Activated T-cell treated with anti-CD3 and anti-CD28 coated beads for 48 hours (primary cell): ENCODE measurements at places on chromosomes 11 and 22.

DNA sequence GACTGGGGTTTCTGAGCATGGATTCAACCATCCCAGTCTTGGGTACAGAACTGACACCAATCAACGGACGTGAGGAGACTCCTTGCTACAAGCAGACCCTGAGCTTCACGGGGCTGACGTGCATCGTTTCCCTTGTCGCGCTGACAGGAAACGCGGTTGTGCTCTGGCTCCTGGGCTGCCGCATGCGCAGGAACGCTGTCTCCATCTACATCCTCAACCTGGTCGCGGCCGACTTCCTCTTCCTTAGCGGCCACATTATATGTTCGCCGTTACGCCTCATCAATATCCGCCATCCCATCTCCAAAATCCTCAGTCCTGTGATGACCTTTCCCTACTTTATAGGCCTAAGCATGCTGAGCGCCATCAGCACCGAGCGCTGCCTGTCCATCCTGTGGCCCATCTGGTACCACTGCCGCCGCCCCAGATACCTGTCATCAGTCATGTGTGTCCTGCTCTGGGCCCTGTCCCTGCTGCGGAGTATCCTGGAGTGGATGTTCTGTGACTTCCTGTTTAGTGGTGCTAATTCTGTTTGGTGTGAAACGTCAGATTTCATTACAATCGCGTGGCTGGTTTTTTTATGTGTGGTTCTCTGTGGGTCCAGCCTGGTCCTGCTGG is 4.9 kb downstream of the MRGPRX3 start:
- DNase-seq: no peak

DNA sequence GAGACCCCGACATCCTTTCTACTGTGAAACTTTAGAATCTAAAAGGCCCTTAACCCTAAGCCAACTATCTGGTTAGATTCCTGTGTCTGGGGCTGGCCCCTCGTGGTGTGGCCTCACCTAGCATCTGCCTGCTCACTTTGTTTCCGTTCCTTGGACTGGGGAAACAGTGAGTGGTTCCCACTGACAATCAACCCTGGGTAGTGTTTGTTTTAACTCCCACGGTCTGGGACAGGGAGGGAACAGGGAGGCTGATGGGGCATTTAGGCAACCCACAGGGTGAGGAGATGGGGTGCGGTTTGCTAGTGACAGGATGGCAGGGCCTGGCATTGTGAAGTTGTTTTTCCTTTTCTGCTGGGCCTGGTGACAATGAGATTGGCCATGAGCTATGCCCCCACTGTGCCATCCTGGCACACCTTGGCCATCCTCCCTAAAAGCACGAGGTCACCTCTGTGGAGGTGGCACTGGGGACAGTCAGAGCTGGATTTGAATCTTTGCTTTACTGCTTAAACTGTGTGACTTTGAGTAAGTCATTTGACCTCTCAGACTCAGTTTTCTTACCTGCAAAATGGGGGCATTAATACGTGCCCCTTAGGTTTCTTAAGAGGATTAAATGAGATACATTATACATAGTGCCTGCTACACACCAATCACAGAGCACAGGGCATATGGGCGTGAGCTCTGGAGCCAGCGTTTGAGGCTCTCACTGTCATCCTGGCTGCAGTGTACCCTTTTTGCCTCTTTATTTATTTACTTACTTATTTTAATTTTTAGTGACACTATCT is 31.4 kb downstream of the CHRDL2 start:
- no peak for DNase-seq

DNA sequence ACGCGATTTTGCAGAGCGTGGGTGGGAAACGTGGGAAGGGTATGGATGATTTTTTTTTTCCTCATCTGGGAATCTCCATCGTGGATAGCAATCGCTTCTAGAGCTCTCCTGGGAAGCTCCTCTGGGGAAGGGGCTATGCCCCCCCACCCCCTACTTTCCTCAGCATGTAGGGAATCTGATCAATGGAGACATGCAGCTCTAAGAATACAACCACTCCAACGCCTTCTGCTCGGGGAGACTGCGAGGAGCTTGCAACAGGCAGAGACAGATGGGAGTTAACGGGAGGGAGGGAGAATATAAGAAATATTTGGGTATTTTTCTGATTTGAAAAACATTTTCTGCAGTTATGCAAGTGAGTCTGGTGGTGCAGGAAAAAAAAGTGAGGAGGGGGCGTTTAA is 104.6 kb upstream of the HSD17B12 start:
- DNase-seq: no peak

- peak; percentile 12 for DNase-seq
Observed at GRCh38 chr11:18633256-18634139, 644 bp downstream of the SPTY2D1 start.

DNA sequence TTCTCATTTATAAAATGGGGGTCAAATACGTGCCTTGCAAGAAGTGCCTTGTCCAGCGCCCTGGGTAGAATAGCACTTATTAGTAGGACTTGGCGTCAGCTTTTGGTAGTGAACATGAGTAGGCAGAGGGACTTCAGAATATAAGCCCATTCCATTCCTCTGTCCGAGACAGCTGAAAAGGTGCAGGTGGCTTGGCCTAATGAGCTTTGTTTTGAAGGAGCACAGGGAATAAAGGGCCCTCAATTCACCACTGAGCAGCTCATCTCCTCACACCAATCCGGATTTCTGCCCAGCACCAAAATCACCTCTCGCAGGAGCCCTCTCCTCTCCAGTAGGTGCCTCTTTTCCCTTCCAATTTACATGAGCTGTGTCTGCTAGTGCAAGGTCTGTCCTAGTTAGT is 91.2 kb downstream of the DSCAML1 start:
- no peak for DNase-seq

GRCh38 chr22:45418056-45418769 is 4.7 kb downstream of the RIBC2 start:
- no peak for DNase-seq
